Activated CD8-positive, alpha-beta memory T cell treated with anti-CD3 and anti-CD28 coated beads for 24 hours (primary cell): ENCODE measurements at places on chromosomes 3 and 15.

DNA sequence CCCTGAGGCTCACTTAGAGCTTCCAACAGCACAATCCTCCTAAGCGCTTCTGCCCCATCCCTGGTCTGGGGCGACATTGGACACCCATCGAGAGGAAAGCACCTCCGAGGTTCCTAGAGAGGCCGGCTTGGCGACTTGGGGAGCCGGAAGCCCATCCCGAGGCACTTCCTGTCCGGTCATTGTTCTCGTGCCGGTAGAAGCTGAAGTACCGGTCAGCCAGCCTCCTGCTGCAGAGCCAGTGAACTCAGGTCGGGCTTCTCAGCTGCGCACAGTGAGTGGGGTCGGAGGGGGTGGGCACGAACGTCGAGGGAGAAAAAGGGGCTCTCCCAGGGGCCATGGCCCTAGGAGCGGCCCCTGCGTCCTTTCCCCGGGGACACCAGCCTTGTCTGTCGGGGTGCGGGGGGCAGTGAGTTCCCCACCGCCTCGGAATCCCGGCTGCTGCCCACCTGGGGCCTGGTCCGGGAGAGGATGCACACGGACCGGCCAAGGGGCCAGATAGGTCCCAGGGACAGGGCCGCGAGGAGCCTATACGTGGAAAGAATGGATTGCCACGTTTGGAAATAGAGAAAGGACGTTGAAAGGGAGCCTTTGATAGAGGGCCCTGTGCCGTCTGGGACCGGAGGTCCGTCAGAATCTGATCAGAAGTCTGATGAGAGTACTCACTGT, at the start of gene ZNF35:
TSS of gene ZNF35 (plus strand) at position 169 of the 666 bp plus-strand sequence. CDS start 2,336 bp downstream, outside the sequence.
- DNase-seq: peak; percentile 70

DNA sequence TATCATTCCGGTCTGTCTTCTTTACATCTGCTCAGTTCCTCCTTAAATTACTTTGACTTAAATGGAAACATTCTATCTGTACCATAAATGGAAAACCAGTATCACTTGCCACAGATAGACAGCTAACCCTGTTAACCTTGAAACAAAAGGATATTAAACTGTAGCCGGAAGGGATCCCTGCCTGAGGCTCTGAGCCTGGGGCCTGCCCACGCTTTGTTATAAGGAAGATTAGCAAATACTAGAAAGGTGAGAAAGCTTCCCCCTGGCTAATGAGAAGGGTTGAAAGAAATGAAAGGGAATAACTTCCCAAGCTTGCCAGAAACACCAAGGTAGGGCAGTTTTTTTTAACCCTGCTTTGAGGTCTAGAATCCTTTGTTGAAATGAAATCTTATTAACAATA, 927.6 kb downstream of the FHIT start:
- no peak for DNase-seq

GRCh38 chr3:114418724-114419543, 125.1 kb downstream of the TIGIT start:
- DNase-seq: no peak

- DNase-seq: peak; percentile 64
Observed at GRCh38 chr15:38660738-38661137, 96.1 kb upstream of the RASGRP1 start.

GRCh38 chr3:102866845-102867244, 432.0 kb downstream of the ZPLD1 start:
- no peak for DNase-seq

DNA sequence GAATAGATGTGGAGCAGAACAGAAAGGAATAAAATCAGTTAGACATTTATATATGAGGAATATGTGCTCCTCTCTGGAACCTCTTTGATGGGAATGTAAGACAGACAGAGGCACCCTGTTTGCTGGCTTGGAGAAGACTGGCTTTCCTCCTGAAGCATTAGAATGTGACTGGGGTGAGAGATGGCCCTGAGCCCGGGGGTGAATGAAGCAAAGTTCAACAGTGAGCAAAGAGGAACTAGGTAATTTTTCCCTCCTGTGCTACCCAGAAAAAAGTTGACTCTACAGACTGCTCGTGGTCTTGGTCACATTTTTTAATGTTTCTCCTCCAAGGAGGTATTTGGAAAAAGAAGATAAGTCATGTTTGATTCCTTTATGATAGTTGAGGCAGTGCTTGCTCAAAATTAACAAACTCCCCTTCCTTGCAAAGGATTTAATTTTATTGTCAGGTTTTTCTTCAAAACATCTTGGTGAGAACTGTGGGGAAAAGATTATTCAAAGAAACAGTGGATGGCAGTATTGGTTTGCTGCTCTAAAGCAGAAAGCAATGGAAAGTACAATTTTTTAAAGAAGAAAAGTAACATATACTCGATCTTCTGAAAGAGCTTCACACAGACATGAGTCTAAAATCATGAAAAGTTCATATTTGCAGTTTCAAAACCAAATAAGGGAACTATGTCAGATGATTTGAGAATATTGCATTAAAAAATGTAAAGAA, 370.4 kb upstream of the CDIN1 start:
- DNase-seq: no peak

DNA sequence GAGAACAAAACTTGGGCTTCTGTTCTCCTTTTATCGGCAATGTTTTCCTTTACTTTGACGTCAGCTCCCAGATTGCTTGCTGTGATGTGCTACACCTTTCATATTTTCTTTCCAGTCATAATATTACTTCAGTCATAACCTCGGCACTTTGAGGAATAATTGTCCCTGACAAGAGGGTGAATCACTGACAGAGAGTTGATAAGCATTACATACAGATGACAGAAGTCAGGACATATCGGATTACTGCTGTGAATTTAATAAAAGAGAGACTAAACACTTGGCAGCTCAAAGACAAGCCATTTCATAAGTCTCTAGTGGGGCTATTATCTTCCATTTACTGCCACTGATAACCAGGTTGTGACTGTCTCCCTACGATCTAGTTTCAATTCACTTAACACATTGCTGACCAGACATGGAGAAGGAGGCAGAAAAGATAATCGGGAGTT, 362.1 kb upstream of the ARRDC4 start:
- no peak for DNase-seq

DNA sequence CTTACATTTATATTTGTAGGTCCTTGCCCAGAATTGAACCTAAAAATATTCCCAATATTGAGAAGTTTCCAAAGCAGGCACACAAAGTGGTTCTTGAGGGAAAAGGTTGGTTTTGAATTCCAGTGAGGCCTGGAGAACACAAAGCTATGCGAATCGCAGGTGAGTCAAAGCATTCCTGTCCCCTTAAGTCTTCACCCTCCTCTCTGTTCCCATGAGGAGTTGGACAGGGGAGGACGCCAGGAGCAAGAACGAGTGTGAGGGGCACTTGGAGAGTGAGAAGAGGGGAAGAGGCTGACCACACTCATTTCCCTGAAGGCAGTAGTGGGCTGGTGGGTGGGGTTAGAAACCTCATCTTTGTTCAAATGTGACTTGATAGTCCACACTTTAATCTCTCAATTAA, 185.8 kb upstream of the EOMES start:
- no peak for DNase-seq

DNA sequence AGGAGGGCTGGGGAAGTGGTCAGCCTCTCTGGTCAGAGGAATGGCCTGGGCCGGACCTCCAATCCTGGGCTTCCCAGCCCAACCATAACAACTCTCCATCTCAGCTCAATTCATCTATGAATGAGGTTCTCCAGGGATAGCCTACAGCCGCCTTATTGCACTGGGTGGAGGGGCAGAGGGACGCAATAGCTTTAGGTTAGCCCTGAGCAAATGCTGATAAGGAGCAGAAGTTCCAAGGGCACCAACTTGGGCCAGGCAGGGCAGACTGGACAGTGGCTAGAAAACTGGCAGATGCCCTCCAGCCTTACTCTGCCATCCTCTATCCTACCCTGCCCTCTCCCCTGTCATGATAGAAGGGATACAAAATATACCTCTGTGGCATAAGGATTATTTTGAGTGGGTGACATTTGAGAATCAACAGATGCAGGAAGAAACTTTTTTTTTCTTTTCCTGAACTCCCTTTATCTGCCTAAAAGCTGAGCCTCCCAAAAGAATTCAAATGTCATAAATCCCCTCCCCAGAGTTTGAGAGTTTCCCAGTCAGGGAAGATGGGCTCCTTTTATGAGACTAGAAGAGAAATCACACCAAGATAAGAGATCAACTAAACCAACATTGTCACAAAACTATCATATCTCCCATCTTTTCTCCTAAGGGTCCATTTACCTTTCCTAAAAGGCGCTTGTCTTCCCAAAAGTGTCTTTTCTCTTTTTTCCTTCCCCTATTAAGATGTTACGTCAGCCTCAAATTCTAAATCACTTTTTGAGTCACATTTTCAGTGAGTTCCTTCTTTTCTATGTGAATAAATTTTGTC, 40.4 kb upstream of the C15orf39 start:
- no peak for DNase-seq

DNA sequence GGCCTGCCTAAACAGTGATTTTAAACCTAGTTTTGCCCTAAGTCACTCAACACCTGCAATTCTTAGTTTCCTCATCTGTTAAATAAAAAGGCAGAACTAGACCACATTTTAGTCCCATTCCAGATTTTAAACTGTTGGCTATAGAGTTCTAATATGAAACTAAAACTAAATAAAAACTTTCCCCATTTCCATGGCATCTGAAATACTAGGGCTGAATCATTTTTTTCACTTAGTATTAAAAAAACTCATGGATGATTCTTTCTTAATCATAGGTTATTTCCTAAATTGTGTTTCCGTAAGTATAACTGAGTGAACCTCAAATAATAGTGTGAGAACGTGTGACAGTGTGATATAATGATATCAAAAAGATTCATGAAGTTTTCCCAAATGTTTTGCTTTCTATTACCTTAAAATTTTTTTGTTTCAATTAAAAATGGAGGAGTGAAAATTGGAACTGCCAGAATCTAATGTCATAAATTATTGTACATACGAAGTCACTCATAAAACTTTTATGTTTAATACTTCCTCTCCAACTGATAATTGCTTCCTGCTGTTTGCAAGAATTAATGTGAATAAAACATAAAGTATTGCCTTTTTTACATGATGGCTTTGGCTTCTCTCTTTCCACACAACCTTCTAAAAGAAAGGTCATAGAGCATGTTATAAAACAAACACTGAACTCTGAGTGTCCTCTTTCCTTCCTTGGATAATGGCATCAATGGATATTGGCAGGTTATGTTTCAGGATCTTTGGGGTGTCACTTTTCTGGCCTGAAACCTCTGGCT, 315.1 kb upstream of the MME start:
- no peak for DNase-seq

DNA sequence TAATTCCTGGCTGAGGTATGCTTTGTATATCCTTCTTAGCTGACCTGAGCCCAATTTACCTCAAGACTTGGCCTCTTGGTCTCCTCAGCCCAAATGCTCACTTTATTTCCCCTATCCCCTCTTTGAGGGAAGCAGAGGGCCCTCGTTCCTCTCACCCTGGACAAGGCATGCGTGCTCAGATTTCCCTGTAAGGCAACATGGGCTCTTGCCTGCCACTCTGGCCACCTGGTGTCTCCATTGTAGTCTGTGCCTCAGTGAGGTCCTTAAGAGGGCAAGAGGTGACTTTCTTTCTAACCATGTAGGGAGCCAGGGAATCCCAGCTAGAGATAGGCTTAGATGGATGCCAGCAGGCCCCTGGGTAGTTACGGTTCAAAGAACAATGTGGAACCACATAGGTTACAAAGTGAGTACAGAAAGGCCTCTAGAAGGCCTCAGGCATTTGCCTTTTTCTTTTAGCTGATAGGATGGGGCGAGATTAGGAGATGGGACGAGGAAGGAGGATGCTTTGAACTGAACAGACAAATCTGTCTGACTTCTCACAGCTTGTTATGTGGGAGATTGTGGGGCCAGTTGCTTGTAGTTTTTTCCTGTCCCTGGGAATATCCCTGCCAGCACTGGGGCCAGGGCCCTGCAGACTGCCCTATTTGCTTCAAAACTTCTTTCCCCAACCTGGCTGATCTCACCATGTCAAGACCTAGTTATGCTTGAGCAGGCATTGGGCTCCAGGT, 1.1 kb upstream of the INTS14 start:
- DNase-seq: no peak

DNA sequence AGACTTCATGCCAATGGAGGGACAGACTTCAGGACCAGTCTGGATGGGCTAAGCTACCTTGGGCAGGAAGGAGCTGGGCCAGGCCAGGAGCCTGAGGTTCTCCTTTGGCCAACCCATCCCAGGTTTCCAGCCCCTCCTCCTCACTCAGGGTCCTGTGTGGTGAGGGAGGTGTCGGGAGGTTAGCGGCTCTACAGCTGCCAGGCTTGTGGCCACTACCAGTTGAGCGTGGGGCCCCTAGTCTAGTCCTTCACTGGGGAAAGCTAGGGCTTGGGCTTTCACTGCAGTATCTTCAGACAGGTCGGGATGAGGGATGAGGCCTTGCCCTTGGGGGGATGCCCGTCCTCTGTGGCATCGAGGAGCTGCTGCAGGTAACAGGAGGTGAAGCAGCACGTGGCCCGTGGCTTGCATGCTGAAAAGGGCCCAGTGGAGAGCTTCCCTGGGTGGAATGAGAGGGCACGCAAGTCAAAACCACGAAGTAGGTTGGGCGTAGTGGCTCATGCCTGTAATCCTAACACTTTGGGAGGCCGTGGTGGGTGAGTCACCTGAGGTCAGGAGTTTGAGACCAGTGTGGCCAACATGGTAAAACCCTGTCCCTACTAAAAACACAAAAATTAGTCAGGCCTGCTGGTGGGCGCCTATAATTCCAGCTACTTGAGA, 8.5 kb upstream of the FANCD2 start:
- DNase-seq: no peak

GRCh38 chr15:45549541-45550220, 27.1 kb upstream of the SLC30A4 start:
- no peak for DNase-seq

DNA sequence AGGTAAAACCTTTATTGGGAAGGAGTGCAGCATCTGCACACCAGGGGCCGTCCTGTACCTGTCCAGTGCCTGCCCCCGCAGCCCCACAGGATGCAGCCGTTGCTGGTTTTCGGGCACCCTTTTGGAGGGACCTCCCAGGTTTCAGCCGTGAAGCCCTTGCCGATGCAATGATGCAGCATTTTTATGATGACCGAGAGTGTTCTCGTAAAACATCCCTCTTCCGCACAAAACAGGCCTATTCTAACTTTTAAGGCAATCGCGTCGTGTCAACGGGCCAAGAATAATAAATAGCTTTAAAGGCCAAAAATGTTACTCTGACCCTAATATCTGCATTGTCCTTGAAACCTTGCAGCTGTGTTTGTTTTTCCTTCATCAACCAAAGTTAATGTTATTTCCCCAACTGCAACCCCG, 126.1 kb downstream of the LRRK1 start:
- DNase-seq: peak; percentile 13

DNA sequence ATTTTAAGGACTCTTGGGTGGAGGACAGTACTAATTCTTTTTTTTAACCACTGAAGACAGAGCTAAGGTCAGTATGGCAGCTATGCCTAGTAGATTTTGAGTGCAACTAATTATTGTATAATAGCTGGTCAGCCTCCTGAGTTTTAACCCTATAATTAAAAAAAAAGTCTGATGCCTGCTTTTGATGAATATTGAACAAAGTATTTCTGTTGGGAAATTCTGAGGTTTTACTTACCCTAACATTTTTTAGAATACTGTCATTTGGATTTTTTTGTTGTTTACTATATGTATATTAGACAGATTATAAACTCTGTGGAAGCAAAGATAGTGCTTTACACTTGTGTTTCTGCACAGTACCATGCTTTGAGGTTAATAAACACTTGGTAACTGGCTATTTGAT, 20.8 kb downstream of the TCF12 start:
- DNase-seq: no peak

GRCh38 chr15:39692356-39693327, 90.0 kb downstream of the FSIP1 start:
- DNase-seq: no peak
